ENCODE measurements at places on chromosomes 4 and X.

GRCh38 chrX:14303891-14304290, 225.4 kb upstream of the GLRA2 start:
- DNase-seq: no peak

- DNase-seq: peak; percentile 25
Measured at GRCh38 chr4:12852338-12853307, 631.5 kb downstream of the RAB28 start.

DNA sequence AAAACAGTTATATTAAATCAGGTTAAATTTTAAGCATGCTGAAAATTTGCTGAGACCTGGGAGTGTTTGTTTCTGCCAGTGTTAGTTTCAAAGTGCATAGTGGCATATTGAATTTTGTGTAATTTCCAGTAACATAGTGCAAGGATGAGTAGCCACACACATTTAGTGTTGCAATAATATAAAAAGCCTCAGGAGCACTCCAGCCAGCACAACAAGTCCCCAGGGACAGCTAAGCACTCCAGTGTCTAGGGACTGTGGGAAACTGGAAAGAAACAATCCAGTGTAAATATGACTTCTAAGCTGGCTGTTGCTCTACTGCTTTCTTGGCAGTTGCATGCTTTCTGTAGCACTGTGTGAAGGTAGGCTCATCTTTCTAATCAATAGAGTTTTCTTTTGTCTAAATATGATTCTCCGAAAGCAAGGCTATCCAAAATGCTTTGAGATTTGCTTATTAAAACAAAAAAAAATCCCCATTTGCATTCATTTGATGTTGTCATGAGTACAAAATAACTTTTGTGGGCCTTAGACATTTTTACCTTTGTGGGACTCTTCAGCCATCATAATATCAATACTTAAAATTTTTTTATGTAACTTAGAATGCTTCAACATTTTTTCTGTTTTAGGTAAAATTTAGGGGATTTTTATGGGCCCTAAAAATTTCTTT, 24.2 kb upstream of the CXCL2 start:
- DNase-seq: no peak

GRCh38 chr4:166459621-166460020, 586.6 kb downstream of the TLL1 start:
- no peak for DNase-seq

DNA sequence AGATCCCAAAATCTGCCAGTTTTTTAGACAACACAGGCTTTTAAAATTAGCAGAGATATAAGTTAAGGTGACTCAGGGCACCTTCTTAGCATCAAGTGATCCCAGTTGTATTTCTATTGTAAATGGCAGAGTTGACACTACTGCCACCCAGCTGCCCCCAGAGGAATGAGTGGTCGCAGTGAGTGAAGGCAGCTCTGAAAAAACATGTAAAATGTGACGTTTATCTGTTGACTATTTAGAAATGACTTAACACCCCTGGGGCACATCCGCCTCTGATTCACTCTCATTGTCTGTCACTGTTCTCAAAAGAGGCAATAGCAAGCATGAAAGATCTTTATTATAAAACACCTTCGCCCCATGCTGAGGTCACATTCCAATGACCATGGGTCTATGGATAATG, 592.4 kb downstream of the ACTRT1 start:
- no peak for DNase-seq

DNA sequence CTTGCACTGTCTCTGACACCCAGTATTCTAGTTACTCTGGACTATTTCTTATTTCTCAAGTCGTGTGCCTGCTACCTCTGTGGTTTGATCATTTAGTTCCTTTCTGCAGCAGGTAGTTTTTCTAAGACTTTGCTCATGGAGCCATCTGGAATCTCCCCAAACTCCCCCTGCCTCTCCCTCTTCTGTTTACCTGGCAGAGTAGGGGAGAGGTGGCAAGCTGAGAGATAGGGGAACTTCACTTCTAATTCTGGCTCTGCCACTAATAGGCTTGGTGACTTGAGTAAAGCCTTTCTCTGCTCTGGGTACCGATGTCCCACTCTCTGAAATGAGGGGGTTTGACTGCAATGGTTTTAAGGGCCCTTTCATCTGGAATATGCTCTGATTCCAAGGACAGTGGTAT, 141.3 kb downstream of the CPEB2 start:
- no peak for DNase-seq
